Activated T-helper 1 cell treated with anti-CD3 and anti-CD28 coated beads, Interleukin-2, amount 50 U/mL, for 16 hours (primary cell): ENCODE measurements at places on chromosomes 3 and 15.

- DNase-seq: no peak
Observed at GRCh38 chr3:125647318-125648014, 52.2 kb upstream of the OSBPL11 start.

- no peak for DNase-seq
Observed at GRCh38 chr15:49212897-49213296, 42.9 kb downstream of the GALK2 start.

DNA sequence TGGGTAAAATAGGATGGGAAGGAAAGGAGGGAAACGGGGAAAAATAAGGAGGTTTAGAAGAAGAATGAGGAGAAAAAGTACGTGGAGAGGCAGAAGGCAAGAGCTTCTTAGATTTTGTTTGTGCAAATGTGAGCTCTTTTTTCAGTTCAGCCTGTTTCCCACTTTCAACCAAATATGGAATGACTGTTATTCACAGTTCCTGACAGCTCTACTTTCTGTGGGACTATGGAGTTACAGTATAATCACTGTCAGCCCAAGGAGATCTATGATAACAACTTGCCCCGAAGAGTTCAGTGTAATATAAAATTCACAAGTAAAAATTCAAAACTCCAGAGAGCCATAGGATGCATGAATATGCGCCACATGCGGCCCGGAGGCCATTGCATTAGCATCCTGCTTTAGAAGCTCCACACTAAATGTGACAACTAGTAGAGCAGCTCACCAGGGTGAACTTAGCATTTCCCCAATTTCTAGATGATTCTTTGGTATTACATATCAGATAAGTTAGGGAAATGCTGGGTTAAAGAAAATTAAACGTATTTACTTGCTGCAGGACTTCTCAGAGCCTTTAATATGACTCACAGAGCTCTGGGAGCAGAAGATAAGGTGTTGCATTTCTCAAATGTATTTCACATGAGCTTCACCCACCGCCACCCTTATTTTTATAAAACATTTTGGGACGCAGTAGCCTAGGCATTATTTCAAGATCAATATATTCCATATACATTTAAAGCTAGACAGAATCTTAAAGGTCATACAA, 234.6 kb downstream of the EBLN2 start:
- DNase-seq: no peak

DNA sequence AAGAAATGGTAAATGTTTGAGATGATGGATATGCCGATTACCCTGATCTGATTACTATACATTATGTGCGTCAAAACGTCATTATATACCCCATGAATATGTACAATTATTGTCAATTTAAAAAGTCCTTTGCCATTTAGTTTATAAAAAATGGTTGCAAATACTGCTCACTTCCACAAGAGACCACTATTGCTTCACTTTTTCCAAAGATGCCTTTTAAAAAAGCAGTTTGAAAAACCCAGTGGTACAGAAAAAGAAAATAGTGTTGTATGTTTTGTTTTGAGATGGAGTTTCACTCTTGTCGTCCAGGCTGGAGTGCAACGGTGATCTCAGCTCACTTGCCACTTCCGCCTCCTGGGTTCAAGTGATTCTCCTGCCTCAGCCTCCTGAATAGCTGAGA, 39.3 kb downstream of the EDEM1 start:
- DNase-seq: no peak

DNA sequence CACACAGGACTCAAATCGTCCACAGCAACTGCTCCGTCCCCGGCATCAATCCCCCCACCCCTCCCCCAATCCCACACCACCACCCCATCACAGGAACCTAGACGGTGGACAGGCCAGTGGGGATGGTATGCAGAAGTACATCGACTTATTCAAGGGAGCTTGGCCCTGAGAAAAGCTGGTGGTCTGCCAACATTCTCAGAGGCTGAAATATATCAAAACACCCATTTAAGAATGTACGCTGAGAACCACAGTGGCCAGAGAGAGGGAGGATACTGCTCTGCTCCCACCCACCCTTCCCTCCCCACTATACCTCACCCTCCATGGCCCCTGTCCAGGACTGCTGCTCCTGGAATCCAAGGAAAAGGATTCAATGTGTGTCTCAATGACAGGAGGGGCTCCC, 12.4 kb upstream of the USP3 start:
- no peak for DNase-seq

GRCh38 chr15:75884041-75884440, 19.6 kb upstream of the FBXO22 start:
- no peak for DNase-seq

- no peak for DNase-seq
Observed at GRCh38 chr3:146339349-146339748, 88.4 kb upstream of the PLSCR4 start.

DNA sequence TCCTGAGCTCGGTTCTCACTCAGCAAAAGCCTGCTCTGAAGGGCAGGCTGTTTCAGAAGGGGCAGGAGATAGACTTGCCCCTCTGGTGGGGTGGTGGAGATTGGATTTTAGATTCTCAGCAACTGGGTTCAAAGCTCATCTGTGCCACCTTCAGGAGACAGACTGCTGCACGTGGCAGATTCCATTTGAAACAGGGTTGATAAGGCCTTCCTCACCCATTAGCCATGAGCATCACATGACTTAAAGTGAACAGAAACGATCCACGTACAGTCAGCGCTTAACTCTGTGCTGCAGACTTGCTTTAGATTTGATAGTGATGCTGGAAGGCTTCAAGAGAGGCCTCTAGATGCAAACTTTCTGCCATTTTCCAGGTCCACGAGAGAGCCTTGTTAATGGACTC, 35.0 kb upstream of the MGLL start:
- DNase-seq: no peak

- no peak for DNase-seq
Observed at GRCh38 chr3:96657710-96658109, 156.7 kb upstream of the EPHA6 start.

- no peak for DNase-seq
Observed at GRCh38 chr15:31296646-31297574, 29.7 kb upstream of the KLF13 start.

- no peak for DNase-seq
Observed at GRCh38 chr3:194042927-194043326, 93.0 kb upstream of the HES1 start.

DNA sequence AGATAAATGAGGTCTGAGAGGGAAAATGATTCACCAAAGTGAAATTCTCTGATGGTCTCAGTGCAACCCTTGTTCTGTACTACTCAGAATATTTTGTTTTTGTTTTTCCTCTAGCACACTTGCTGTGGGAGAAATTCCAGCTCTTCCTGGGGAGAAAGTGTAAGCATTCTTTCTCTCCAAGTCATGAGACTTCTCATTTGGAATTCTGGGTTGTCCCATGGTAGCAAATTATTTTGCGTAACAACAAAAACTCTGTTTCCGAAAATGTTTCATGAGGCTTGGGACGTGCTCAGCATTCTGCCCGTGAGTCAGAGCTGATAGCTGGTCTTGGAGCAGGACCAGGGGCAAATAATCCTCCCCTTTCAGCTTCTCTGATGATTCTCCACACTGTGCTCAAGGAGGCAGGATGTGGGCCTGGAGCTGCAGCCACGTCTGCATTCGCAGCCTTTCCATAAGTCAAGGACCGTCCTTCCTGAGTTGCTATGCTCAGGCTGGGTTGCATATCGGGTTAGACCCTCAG, 70.3 kb downstream of the SENP2 start:
- no peak for DNase-seq

DNA sequence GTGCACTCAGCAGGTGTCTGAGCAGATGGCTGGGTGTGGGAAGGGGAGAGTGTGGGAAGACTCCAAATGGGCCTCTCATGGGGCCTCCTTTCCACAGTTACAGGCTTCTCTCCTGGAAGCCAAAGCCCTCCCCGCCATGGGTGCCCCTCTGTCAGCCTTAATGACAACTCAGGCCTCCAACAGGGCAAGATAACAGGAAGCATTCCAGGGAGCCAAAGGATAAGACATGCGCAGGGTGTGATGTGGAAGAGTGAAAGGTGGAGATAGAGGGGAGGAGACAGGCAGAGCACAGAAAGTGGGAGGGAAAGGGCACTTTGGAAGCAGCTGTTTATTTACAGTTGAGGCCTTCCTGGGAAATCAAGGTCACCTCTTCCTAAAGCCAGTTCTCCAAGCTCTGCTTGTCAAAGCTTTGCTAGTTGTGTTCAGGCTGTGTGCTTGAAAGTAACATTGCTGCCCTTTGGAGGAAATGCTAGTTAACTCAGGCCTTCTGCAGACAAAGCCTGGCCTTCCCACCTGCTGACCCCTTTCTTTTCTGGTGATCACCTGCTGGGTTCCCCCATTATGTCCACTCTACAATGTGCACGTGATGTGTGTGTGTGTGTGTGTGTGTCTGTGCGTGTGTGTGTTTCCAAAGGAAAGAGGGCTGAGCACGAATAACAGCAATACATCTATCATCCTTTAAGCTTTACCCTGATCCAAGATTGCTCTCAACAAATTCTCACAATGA, 35.2 kb upstream of the SMAD3 start:
- no peak for DNase-seq

DNA sequence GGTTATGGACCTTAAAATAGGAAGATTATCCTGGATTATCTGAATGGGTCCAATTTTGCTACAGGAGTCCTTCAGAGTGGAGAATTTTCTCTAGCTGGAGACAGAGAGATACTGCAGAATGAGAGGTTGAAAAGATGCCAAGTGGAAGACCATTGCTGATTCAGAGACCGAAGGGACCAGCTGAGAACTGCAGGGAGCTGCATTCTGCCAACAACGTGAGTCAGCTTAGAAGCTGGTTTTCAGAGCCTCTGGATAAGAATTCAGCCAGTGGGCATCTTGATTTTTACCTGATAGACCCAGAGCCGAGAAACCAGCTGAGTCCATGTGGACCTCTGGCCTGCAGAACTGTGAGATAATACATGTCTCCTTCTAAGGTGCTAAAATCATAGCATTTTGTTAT, 234.0 kb downstream of the NR2F2 start:
- no peak for DNase-seq

DNA sequence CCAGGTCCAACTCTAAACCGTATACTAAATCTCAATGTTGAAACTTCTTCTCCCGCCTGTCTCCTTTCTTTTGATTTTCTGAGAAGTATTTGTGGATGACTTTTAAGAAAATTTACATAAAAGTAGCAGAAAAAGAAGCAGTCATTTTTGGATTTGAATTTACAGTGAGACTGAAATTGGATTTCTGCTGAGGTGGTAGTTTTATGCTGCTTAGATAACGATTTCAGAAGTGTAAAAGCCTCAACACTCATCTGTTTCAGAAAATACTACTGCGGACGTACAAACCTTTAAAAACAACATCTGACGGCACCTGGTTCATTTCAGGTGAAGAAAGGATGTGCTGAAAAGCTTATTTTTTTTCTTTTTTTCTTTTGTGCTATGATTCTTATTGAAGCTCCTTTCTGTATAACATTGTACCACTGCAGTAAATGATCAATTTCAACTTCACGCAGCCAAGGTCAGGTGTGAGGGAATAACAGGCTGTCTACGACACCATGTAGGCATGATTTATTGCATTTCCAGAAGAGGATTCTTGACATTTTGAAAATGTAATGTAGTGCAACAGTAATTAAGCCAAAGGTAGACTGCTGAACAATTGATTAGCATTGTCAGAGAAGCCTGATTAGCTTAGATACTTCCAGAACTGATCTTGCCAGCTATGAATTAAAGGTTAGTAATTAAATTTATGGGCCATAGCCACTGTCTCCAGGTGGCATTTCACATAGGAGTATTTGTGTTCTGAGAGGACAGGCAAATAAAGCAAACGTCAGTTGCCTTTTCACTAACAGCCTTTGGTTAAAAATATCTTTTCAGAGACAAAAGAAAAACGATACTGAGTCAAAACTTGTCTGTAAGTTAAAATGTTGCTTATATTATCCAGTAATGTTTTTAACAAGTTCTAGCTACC, 134.6 kb upstream of the KBTBD8 start:
- no peak for DNase-seq

DNA sequence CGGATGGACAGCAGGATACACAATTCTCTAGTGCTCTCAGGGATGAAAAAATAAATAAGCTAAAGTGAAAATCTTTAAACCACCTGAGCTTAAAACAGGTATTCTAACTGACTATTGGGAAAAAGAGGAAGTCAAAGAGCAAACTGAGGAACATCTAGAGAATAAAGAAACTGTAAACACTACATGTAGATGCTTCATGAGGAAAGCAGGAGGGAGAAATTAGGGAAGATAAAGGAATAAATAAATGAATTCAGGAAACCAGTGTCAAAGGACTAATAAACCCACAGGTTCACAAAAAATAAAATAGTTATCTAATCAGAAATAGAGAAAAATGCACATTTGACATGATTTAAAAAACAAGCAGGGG, 525 bp upstream of the MCCC1 start:
- no peak for DNase-seq

DNA sequence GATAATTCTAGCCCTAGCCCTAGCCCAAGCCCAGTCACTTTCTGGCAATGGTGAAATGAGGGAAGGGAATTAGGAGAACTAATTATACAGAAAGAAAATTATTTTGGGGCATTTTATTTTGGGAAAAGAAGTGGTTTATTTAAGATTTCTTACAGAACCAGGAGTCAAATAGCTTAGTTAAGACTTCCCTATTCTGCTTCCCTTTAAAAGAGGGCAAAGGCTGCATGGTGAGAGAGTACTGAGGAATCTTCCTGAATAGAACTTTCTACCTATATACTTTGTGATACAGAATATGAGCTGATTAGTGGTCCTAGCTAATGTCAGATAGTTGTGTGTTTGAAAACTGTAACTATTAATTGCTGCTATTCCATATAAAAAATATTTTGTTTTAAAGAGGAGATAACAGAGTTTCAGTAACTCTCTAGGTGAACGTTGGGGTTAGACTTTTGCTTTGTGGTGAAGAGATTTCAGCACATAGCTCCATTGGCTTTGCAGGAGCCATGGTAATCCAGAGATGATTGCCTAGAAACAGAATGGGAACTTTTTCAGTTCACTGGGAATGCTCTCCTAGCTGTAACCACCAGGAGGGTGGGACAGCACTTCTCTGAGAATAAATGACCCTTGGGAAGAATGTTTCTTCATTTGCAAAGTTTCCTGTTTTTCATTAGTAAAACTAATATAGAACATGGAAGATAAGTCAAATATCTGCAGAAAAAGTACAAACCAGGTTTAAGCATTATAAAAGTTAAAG, 5.3 kb upstream of the GCSAM start:
- DNase-seq: no peak

- DNase-seq: no peak
Observed at GRCh38 chr3:23654571-23654970, 151.2 kb upstream of the UBE2E1 start.

DNA sequence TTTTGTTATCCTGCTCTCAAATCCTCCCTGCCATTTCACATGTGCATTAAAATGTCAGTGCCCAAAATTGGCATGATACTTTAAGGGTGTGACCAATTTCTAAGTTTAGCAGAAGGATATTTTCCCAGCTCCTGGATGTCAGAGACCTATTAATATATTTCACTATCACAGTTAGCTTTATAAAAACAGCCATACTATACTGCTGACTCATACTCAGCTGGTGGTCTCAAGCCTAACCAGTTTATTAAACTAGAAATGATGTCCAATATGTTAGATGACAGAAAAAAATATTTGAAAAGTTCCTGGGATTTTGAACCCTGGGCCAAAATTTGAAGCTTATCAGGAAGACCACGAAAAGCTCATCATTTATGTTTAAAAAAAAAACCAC, 60.9 kb upstream of the ZNF280D start:
- no peak for DNase-seq
